ENCODE measurements at places on chromosomes 16 and 17.

- DNase-seq = no peak
These were observed 21.4 kb downstream of the BAHCC1 start for GRCh38 chr17:81416612-81417011.

DNA sequence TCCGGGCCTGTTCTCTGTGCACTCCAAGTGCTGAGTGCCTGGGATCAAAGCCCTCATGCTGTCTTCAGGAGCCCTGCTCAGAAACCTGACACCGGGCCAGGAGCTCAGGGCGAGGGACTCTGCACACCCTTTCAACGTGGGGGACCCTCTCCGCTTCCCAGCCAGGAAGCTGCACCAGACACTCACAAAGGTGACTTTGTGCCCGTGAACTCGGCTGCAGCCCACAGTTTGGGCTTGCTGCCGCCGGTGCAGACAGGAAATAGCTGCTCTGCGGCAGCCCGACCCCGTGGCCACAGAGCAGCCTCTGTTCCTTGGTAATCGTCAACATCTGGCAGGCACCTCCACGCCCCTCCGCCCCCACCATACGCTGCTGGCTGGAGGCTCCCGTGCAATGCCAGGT lies 93.4 kb upstream of the METRNL start:
- DNase-seq = no peak

DNA sequence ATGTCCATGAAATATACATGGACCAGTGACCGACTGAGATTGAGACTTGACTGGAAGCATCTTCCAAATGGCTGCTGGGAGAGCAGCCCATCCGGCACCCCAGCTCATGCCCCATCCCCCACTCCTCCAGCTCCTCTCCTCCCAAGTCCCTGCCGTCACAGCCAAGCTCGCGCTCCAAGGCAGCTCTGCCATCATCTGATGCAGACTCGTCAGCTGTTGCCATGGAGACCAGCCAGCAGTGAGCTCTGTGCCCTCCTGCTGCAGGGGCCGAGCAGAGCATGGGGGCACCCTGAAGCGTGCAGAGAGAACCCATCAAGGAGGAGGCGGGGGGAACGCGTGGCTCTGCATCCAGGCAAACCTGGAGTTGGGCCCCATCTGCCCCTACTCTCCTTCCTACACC lies 74.5 kb upstream of the TNRC6C start:
- DNase-seq = no peak

DNA sequence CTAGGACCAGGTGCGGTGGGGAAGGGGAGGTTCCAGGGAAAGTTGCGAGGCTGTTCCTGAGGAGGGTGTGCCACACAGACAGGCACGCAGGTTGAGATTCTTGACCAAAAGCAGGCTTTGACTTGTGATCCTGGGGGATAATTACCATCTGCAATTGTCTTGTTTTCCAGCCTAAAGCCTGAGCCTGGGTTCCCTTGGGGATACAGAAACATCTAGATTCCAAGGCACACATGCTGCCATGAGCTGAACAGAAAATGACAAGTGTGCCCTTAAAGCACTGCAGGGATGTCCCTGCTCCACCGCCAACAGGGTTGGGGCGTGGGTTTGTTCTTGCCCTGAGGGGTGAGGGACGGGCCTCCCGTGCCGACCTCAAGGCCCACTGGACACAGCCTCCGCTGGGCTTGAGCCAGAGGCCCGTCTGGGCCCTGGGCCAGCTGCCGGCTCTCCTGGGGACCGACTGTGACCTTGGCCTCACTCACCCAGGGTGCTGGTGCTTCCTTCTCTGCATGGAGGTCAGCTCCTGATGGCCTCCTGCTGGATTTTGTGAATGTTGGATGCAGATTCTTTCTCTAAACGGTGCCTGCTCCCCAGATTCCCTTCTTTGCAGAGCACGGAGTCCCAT lies 14.0 kb downstream of the CA5A start:
- DNase-seq = no peak

GRCh38 chr17:68196394-68197090 lies 51.3 kb upstream of the AMZ2 start:
- DNase-seq = no peak

DNA sequence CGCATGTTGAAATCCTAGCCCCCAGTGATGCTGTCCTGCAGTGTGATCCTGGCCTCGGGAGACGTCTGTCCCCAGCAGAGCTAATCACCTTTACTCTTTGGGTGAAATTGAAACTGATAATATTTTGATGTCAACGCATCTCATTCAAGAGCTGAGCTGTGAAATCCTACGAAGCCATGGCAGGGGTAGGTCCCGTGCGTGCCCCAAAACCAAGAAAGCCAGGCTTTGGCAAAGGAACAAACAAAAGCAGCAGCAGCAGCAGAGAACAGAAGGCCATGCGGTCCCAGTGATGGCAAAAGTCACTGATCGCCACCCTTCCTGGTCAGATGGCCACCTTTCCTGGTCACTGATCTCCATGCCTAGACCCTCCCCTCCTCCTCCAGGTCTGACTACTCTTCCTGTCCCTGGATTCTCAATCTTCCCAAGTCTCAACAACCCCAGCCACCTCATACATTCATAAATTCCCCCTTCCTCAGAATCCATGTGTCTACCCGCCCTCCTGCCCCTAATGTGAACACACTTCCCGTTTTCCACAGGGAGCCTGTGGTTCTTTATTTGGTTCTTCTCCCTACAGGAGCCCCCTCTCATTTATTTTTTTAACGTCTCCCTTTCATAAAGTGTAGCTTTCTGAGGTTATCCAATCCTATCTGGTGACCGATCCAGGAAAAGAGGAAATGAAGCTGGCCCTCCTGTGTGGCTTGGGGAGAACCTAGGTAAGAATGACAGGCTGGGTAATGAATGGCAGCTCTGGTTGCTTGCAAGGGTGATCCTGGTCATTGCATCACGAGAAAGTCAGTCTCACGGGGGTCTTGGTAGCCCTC lies 50.3 kb downstream of the CPPED1 start:
- DNase-seq = no peak

GRCh38 chr16:19765860-19766553 lies 47.9 kb downstream of the IQCK start:
- no peak for DNase-seq

DNA sequence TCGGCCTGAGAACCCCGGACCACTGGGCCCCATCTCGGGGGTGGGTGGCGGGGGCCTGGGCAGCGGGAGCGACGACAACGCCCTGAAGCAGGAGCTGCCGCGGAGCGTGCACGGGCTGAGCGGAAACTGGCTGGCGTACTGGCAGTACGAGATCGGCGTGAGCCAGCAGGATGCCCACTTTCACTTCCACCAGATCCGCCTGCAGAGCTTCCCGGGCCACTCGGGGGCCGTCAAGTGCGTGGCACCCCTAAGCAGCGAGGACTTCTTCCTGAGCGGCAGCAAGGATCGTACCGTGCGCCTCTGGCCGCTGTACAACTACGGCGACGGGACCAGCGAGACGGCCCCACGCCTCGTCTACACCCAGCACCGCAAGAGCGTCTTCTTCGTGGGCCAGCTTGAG lies 8.9 kb upstream of the SERPINF2 start:
- no peak for DNase-seq

GRCh38 chr17:59827721-59828477 lies 64.8 kb downstream of the TUBD1 start:
- no peak for DNase-seq

GRCh38 chr17:8619294-8619693 lies 11.2 kb downstream of the MYH10 start:
- DNase-seq = no peak

DNA sequence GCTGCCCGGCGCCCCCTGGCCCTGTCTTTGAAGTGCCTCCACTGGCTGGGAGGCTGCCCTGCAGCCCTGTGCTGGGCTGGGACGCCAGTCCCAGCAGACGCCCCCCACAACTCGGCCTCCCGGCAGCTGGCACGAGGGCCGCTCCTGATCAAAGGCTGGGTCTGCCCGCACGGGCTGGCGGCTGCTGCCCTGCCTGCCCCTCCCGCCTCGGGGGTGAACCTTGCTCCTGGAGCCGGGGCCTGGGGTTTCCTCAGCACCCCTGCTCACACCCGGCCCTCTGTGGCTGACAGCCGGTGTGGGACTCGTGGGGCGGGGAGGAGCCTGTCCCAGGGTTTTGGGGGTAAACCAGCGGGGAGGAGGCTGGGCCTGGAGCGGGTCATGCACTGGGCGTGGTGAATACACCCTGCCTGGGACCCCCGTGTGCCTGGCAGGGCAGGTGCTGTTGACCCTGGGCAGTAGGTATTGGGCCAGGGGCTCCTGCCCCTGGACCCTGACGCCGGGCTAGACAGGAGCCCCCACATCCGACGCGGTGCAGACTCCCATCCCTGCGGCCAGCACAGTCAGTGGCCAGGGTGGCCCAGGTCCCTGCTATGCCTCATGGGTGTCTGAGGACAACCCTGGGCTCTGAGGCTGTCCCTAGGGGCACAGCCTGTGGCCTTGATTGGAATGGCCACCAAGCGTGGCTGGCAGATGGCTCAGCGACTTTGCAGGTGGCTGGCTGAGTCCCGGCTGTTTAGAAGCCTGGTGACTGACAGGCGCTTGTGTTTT lies 21.7 kb downstream of the CENPX start:
- DNase-seq = no peak

GRCh38 chr17:76725580-76726230 lies 701 bp downstream of the JMJD6 start:
- DNase-seq = no peak

DNA sequence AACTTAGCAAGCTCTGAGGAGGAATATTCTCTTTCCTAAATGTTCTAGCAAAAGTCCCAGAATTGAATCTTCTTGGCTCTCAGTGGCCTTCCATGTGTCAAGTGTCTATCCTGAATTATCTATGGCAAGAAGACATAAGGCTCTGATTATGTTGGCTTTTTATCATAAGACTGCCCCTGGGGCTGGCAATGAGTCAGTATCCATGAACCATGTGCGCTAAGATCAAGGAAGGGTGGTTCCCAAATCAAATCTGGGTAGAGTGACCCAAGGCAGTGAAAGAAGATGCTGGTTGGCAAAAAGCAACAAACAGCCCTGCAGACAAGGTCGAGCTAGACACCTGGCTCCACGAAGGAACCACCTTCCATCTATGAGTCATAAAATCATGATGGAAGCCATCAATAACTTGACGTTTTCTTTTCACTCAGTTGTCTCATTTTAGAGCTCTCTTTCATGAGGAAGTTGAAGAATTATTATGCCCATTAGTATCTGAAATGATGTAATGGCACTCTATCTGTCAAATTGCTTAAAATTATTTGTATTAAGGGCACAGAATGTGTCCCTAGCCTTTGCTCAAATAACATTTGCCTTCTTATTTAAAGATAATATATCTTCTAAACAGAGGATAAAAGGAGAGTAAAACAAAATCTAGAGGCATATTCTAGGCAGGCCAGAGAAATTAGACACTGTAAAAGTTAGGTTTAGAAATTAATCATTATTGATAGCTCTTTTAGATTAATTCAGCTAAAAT lies 657.7 kb upstream of the GOT2 start:
- no peak for DNase-seq

DNA sequence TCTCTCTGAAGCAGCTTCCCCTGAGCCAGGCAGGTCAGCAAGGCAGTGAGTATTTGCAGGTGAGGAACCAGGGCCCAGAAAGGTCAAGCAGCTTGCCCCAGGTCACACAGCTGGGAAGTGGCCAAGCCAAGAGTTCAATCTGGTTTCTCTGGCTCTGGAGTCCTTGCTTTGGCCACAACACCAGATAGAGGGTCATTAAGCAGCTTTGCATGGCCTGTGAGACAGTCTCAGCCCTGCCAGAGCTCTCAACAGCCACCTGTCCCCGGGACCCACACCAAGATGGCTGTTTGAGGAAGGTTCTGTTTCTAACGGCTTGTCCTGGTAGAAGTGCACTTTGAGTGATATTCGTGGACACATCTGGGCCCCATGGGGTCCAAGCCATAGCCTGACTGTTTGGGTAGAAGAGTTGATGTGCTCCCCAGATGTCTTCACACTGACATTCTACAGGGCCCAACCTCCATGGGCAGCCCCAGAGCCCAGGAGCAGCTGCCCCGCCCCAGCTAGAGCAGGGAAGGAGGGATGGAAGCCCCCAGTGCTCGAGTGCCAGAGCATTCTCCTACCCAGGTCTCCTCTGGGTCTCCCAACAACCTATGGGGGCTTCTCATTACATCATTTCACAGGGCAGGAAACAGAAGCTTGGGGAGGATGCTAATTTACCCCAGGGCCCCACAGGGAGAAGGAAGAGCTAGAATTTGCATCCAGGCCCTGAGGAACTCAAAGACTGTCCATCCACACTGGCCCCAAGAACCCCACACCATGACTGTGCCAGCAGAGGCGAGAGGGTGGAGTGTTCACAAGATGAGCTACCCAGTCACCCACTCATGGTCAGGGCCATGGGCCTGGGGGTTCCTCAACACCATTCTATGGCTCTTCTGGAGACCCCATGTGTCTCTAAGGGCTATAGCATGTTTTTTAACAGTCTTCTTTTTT lies 107.3 kb upstream of the CDH5 start:
- DNase-seq = no peak

Data from H54 (cell line).